ENCODE measurements at places on chromosomes 16 and 17.

DNA sequence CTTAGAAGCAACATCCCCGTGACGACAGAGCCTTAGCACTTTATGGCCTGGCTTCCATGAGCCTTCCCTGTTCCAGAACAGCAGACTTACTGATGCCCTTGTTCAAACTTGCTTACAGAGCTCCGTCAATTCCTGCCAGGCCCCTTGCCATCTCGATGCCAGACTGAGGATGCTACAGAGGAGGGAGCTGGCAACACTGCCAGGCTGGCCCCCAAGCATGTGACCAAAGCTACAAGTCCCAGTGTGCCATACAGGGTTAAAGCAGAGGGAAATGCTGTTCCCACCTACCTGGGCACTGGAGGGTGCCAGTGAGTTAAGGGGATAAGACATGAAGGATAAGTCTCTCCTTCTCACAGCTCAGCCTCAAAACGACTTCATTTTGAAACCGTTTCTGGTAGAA, 33.5 kb upstream of the SREBF1 start:
- no peak for DNase-seq

DNA sequence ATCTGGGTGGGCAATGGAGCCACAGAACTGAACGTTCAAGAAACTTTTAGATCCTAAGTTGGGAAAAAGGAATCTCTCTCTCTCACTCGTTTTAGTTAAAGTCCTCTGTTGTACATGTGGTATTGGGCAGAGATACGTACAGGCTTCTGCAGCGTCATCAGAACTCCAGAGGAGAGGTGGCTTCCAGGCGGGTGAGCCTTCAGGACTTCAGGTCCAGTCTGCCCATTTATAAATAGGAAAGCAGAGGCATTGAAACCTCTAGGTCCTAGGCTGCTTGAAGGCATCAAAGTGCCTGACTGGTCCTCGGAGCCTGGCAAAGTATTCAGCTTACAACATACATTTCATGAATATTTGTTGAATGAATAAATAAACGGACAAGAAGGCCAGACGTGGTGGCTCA, 8.1 kb upstream of the TNFRSF13B start:
- DNase-seq = no peak

- peak; percentile 28 for DNase-seq
Measured at GRCh38 chr17:951325-952132, 28.0 kb downstream of the NXN start.

DNA sequence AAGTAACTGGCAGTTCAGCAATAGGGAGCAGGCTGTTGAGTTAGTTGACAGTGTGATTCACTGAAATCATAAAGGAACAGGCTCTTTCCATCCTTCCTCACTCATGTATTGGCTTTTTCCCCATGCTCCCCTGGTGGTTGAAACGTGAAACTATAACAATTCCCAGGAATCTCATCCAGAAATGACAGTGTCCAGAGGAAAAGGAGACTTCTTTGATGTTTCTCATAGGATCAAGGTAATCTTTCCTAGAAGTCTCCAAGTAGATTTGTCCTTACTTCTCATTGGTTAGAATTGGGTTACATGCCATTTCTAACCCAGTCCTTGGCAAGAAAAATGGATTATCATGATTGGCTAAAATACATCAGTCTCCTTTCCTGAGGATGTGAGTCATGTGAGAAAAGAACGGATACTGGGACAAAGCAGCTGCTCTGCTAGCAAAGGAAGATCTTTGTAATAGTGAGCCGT, 14.4 kb downstream of the TTC19 start:
- DNase-seq = no peak

DNA sequence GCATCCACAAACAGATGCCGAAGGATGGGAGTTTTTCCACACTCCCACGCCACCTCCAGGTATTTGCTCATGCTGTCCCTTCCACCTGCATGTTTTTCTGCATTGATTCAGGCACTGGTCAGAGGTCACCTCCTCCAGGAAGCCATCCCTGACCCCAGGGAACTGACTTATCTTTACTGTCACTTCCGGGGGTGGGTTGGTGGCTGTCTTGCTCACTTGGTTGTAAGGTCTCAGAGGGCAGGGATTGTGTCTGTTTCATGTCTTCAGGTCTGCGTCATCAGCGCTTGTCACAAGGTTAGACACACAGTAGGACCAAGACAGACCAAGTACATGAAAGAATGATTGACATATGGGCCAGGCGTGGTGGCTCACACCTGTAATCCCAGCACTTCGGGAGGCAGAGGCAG, 1.9 kb upstream of the IL4R start:
- no peak for DNase-seq

DNA sequence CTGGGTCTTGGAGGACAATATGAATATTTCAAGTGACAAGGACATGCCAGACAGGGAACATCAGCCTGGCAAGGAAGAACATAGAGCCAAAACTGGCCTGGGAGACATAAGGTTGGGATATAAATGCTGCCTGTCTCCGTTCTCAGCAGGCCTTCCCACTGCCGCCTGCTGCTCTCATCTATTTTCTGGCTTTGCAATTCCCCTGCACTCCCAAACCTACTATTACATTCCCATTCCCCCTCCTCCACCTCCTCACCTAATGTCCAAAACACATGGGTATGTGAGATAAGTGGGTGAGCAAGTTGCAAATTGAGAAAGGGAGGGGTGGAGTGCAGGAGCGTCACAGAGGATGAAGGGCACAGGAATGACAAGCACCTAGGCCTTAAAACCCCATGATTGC, 244.3 kb upstream of the CDH8 start:
- DNase-seq = no peak

GRCh38 chr16:10923650-10924214, 18.5 kb downstream of the DEXI start:
- DNase-seq = no peak

DNA sequence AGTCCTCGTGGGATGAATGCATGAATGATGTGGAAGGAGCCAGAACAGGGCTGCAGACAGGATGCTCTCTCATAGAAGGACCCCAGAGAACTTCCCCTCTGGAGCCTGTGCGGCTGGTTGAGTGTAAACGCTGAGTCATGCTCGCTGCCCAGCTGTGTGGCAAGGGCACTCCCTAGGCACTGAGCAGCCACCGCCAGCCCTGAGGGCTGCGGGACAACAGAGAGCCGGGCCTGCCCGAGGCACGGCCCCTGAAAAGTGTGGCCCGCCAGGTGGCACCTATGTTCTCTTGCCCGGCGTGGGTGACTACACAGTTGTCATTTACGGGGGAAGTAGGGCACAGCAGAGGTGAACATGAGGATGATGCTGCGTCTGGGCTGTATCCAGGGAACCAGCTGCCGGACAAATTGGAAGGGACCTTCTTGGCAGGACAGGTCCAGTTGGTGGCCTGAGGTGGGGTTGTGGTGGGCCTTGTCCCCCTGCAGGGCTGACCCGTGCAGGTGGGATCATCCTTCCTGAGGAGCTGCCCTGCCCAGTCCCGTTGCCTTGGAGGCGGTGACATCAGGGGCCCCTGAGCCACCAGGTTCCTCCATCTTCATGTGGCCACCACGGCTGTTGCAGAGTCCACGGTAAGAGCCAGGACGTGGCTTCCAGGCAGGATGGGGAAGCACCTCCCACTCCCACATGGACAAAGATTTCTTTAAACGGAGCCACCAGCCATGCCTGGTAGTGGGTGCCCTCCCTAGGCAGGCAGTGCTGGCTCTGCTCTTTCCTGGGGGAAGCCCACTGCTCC, 94.8 kb upstream of the CBX4 start:
- DNase-seq = no peak

DNA sequence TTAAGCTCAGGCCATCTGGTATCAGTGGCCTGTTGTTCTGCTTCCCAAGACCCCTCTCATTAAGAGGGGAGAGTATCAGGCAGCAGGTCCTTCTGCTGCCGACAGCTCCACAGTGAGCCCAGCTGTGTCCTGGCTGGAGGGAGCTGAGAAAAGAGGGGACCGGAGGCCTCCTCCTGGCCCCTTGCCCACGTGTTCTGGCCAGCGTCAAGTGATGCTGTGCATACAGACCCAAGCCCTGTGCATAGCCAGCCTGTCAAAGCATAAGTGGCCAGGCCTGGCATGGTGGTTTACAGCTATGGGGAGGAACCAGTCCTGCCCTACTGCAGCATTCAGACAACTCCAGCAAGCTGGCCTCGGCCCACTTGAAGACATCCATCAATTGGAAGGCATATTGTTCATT, 48.0 kb downstream of the ABCC6 start:
- no peak for DNase-seq

DNA sequence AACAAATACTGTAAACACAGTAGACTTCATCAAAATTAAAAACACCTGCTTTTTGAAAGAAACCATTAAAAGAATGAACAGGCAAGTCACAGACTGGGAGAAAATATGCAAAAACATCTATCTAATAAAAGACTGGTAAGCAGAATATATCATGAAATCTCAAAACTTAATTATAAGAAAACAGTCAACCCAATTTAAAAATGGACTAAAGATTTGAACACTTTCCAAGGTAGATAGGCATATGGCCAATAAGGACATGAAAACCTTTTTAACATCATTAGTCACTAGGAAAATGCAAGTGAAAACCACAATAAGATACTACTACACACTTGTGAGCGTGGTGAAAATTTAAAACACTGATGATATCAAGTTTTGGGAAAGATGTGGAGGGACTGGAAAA, 218.7 kb downstream of the CEP112 start:
- DNase-seq = no peak

- no peak for DNase-seq
Measured at GRCh38 chr16:55052741-55053415, 122.2 kb downstream of the IRX5 start.

DNA sequence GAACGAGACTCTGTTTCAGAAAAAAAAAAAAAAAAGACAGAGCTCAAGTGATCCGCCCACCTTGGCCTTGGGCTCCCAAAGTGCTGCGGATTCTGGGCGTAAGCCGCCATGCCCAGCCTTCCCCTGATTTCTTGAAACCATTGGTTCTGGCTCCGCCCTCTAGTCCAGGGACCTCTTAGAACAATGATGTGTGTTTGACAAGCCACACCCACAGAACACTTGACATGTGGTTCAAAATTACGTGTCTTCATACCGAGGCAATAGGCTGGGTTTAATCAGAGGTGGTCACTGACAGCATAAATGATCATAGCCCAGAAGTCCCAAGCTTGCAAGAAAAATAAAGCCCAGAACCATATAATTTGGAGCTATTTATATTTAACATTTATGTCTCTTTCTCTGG, 23.0 kb downstream of the KNOP1 start:
- DNase-seq = no peak

- DNase-seq = no peak
Measured at GRCh38 chr17:43817826-43818225, 15.1 kb downstream of the MPP3 start.

- DNase-seq = peak; percentile 91
Measured at GRCh38 chr17:2049333-2050299, 5.3 kb upstream of the HIC1 start.

DNA sequence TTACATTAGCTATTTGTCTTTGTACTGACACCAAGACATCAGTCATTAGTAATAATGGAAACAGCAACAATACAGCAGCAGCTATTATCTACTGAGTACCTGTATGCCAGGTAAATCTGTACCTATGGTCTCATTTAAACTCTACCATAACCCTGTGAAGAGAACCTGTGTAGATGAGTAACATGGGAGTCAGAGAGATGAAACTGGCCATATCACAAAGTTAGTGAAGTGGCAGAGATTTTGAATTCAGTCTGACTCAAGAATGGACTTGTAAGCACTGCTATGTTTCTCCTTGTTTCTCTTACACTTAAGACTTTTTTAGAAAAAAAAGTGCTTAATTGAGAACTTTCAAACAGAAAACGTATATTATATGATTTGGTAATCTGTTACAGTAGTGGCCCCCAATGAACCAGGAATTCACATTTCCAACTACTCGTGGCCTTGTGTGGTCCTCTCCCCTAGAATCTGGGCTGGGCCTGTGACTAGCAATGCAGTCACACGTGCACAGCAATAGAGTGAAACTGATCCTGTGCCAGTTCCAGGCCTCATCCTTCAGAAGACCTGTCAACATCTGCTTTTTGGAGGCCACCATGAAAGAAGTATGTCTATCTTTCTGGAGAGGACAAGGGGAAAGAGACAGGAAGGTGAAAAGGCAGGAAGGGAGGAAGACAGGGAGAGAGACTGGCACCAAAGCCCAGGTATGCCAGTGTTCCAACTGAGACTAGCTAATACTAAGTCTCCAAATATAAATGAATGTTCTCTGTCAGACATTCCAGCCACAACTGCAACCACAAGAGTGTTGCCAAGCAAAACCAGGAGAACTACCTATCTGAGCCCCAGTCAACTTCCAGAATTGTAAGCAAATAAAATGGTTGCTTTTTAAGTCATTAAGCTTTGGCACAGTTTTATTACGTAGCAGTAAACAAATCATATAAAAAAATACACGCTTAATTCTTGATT, 12.0 kb downstream of the CRLF3 start:
- no peak for DNase-seq

- DNase-seq = peak; percentile 48
Measured at GRCh38 chr16:85421338-85422195, 191.6 kb upstream of the GSE1 start.

GRCh38 chr17:27240086-27240801, 53.7 kb upstream of the WSB1 start:
- DNase-seq = no peak

DNA sequence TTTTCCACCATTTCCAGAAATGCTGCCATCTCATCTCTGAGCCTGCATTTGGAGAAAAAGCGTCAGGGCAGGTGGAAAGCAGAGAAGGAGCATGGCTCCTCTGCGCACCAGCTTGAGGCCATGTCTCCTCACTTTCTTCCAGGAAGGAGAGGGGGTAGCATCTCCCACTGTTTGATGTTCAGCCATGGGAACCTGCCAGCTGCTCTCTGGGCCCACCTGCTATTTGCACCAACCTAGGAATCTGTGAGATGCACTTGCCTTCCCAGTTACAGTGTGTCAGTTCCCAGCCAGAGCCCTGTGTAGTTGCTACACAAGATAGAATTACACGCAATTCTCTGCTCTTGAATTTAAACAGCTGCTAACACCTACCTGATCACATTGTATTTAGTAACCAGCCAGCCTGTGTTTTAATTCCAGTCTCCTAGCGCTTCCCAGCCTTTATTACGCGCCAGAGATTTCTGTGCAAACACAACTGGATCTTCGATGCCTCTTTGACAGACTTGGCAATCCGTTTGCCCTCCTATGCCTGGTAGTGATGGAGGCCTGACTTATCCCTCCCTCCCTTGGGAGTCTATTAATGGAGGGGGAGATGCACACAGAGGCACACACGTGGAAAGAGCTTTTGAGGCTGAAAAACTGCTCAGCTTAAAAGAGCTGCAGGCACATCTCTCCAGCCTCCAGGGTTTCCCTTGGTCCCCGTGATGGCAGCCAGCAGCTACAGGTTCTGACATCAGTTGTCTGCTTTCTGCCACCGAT, 98.1 kb upstream of the SEC14L1 start:
- no peak for DNase-seq

DNA sequence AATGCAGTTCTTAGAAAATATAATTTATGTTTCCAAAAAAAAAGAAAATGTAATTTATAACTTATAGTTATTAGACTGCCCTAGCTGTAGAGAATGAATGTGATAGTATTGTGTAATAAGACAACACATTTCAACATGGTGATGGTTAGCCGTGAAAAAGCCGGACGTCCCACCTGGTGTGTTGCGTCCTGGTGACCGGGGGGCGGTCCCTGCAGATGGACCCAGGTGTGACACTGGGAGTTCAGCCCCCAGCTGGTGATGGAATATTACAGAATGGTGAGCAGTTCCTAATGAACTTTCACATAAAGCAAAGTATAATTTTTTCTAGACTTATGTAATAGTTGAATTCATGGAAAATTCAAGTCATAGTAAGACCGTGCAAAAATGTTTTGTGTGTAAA, 132.8 kb downstream of the LAT start:
- no peak for DNase-seq
